Pancreas (tissue), 10 donors: ENCODE measurements at places on chromosomes 4 and X. TPM values are rescaled to one million over a fixed set of nuclear protein-coding genes. Genes with fewer than 3 reads are reported as not detected.

The ENAM gene
- total RNA-seq: 1.1 TPM

The PPP2R3B gene
- 6.9 TPM for total RNA-seq

The ARX gene
- 0.67 TPM for total RNA-seq

The PFKFB1 gene
- 0.79 TPM for total RNA-seq

DNA sequence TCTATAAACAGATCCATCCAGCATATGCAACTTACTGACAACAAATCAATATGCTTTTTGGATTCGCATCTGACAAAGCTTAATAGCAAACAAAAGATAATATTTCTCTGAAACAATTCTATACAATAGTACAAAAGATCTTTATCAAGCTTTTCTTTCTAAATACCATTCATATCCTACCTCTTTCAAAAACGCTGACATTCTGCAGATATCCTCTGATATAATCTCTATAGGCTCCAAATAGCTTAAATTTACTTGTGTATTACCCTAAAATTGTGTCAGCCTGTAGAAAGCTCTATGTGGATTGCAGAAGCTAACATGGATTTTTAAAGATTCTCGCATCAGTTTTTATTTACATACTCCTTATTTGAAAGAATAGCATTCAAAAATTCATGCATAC lies 260.6 kb downstream of the GASK1B start:
- DNase-seq: no peak

DNA sequence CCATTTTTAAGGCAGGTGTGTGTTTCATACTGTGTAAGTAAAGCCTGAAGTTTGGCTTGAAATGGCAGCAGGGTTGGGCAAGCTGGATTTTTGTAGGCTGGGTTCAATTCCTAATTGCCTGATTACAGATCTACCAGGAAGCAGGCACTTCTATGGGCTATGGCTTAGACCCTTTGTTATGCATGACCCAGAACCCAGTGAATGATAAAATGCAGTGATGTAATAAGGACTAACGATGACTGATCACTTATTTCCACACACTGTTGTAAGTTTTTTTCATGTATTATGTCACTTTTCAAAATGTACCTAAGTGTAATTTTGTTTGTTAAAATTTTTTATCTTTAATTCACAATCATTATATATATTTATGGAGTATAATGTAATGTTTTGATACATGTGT lies 8.6 kb downstream of the LANCL3 start:
- DNase-seq: no peak

DNA sequence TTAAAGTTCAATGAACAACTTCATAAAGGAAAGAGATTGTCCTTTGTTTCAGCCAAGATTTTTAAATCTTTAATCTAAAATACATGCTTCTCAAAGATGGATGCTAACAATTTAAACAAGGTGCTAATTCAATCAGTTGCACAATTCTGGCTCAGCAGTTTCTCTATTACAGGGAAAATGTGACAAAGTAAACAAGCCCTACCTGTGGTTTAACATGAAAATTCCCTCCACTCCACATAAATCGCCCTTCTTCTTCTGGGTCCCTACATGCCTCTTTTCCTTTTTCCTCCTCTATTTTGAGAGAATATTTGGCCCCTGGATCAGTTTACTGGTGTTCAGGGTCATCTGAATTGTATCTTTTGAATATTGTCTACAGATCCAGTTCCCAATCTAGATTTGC lies 80.6 kb downstream of the FRYL start:
- DNase-seq: no peak
